A172 (cell line): ENCODE measurements at places on chromosomes 5 and 9. TPM values are rescaled to one million over a fixed set of nuclear protein-coding genes. Genes with fewer than 3 reads are reported as not detected.

- DNase-seq: peak; percentile 59
These were observed 648.5 kb downstream of the MTRR start for GRCh38 chr5:8517456-8517855.

SEMA5A gene
- 9.3 and 12.0 TPM in 2 replicates for total RNA-seq

GRCh38 chr9:20310024-20310423 is 312.3 kb downstream of the MLLT3 start:
- no peak for DNase-seq

DNA sequence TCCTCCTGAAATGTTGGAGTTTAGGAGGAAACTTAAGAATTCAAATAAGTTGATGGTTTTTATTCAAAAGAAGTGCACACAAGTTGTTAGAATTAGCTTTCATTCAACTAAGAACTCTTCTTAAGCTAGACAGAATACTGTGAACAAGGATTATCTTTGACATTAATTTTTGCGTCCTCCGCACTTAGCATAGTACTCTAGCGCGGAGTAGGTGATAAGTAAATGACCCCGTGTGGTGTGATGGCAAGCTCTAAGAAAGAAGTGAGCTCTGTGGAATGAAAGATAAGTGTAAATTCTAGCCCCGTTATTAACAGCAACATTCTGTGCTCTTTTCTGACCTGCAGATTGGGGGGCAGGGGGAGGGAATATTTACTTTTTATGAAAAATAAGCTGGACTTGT is 1.0 kb downstream of the BRIX1 start:
- no peak for DNase-seq

IFNA2 gene
- not detected in 2 replicates for total RNA-seq

DNA sequence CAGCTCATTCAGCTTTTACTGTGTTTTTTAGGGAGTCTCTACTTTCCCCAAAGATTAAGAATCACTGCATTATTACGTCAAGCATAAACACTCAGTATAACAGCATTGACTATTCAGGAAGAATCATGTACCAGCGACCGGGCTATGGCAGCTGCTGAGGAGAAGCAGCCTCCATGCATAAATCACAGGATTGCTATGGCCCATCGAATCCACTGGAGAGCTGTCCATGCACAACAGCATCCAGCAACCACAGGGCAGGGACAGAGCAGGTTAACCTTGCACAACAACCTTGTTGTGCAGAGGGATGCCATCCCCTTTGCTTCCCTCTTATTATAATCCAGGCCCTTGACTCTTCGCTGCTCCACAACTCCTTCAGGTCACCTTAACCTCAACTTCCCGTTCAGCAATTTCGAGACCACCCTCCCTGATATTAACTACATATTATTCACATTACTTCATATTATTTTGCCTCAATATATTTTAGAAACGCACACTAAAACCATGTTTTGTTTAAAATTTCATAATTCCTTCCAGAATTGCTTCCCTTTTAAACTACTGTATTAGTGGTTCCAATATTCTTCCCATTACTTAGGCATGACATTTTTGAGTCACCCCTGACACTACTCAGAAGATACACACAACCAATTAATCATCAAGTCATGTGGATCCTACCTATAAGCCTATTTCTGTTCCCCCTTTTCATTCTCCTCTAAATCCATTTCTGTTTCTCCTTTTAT is 991 bp downstream of the IARS1 start:
- peak; percentile 16 for DNase-seq

LCN9 gene
- total RNA-seq: not detected in 2 replicates

MCTP1 gene
- total RNA-seq: 14.2 and 15.7 TPM in 2 replicates

DNA sequence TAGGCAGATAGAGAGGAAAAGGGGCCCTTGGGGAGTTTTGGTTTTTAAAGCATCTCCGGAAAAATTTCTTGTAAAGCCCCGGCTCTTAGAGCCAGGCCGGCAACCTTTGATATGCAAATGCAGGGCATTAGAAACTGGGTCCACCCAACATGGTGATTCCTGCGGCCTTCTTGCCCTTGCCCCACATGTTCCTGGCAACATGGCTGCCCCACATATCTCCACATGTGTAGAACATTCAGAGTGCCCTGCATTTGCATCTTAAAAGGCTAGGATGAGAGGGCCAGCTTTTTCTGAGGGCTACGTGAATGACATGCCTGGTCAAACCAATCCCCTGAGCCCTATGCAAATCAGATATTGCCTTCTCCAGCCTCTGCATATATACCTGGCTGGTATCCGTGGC is 5.0 kb upstream of the SNAPC3 start:
- DNase-seq: no peak

DNA sequence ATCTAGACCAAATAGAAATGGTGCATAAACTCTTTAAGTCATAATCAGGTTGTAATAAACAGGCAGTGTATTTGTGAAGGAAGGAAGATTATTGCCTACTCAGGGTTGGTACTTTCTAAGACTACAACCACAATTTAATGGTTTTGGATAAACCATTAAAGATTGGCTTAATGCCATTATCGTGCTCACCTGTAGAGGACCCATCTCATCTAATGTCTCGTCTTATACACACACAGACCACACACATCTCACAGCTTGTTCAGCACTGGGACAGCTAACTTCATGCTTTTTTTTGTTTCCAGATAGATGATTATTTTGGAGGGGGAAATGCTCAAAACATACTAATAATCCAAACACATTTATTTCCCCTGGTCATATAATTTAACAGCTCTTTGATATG is 175.7 kb upstream of the SLC12A2 start:
- no peak for DNase-seq

- no peak for DNase-seq
These were observed 110.9 kb upstream of the IL6ST start for GRCh38 chr5:56105511-56106291.

SLC27A6 gene
- total RNA-seq: not detected in 2 replicates

IL9 gene
- total RNA-seq: not detected in 2 replicates

- no peak for DNase-seq
These were observed 58.6 kb downstream of the BARX1 start for GRCh38 chr9:93896496-93897033.

GRCh38 chr9:136985027-136985602 is 2.3 kb downstream of the LCNL1 start:
- DNase-seq: no peak

DNA sequence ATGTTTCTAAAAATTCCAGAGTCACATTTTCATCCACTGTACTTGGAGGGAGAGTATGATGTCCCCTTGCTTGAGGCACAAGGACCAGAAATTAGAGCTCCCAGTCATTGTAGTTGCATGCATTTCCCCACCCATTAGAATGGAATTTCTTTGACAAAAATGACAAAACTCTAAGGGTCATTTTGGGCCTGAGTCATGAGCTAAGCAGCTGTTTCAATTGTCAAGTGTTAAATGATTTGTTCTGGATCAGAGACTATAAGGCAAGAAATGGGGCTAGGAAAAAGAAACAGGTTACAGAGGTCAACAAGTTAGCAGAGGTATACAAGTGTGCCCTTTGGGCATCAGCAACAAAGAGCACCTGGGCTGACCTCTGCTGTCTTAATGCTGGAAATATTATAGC is 131.2 kb upstream of the IQGAP2 start:
- no peak for DNase-seq
